Frontal cortex (tissue), 4 donors: ENCODE measurements at places on chromosomes 13 and 19. TPM values are rescaled to one million over a fixed set of nuclear protein-coding genes. Genes with fewer than 3 reads are reported as not detected.

PSPN gene
- total RNA-seq = 3.7 TPM

ZNF555 gene
- total RNA-seq = 23.2 TPM

SLC7A10 gene
- total RNA-seq = 0.41 TPM

ZNF222 gene
- total RNA-seq = 18.3 TPM

KIR2DL3 gene
- total RNA-seq = not detected

HIPK4 gene
- total RNA-seq = not detected

TPT1 gene
- 2,752 TPM for total RNA-seq

B3GNT3 gene
- total RNA-seq = not detected

TLE2 gene
- 5.3 TPM for total RNA-seq

UHRF1 gene
- 6.9 TPM for total RNA-seq

C1QTNF9 gene
- under 0.01 TPM for total RNA-seq

SPTBN4 gene
- 23.2 TPM for total RNA-seq

GRIK5 gene
- 13.9 TPM for total RNA-seq

ZNF614 gene
- total RNA-seq = 32.6 TPM

ZNF442 gene
- total RNA-seq = 4.9 TPM

TMEM145 gene
- 35.1 TPM for total RNA-seq

PRX gene
- 1.2 TPM for total RNA-seq
